ENCODE measurements at places on chromosomes 11 and 22. TPM values are rescaled to one million over a fixed set of nuclear protein-coding genes. Genes with fewer than 3 reads are reported as not detected.

Gene TBRG1
- 38.2 TPM for total RNA-seq

Gene OR2D2
- total RNA-seq, result not detected

Gene KRTAP5-7
- not detected for total RNA-seq

Gene SCGB2A2
- total RNA-seq, result not detected

Data from activated naive CD8-positive, alpha-beta T cell treated with anti-CD3 and anti-CD28 coated beads for 36 hours (primary cell).